Thoracic aorta (tissue), 2 donors: ENCODE measurements at places on chromosomes 3 and 15. TPM values are rescaled to one million over a fixed set of nuclear protein-coding genes. Genes with fewer than 3 reads are reported as not detected.
A peak's percentile ranks its signal among the peaks of the same experiment; 100 is the strongest.

DNA sequence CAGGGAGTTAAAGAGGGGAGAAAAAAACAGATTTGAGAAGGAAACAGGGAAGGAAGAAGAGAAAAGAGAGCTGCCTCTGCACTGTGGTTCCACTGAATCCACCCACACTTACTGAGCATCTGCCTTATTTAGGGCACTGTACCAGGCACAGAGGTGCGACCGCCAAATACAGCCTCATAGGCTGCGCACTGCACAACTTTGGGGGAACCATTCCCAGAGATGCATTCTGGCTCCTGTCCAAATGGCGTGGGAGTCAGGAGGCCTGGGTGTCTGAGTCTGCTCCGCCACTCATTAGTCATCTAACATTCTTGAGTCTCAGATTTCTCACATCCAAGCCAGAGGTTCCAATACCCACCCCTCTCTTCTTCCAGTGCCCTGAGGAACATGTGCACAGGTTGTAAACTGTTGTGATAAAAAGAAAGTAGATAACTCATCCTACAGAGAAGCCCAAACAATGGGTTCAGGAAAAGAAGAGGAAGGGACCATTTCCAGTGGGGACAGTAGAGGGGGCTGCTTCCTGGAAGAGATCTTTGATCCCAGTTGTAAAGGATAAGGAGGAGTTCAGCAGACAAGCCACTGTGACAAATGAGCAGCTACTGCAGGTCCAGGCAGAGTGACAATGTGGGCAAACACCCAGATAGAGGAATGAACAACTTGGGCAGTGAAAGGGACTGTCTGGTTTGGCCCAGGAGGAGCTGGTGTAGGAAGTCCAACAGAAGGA is 254.6 kb downstream of the UACA start:
- H3K4me1 ChIP-seq = peaks cover 27% of the 10 kb centered on the region
- H3K4me3 ChIP-seq = no peak overlapping the region
- no peaks in the 10 kb centered on the region for H3K27me3 ChIP-seq
- no peaks in the 10 kb centered on the region for H3K36me3 ChIP-seq
- no peak for DNase-seq

- no peak for DNase-seq
- no peaks in the 10 kb centered on the region for H3K4me1 ChIP-seq
- no peak overlapping the region for H3K4me3 ChIP-seq
- no peaks in the 10 kb centered on the region for H3K36me3 ChIP-seq
- H3K27me3 ChIP-seq = no peaks in the 10 kb centered on the region
Measured at GRCh38 chr3:166453478-166453877, 616.3 kb upstream of the BCHE start.

GRCh38 chr3:49013738-49014660 is 4.4 kb downstream of the DALRD3 start:
- H3K36me3 ChIP-seq = peaks cover 29% of the 10 kb centered on the region
- H3K27ac ChIP-seq = no peak overlapping the region
- peaks cover 8% of the 10 kb centered on the region for H3K4me1 ChIP-seq
- DNase-seq = no peak
- no peaks in the 10 kb centered on the region for H3K27me3 ChIP-seq

GRCh38 chr15:99435113-99435695 is 130.6 kb upstream of the MEF2A start:
- no peaks in the 10 kb centered on the region for H3K27me3 ChIP-seq
- H3K27ac ChIP-seq = no peak overlapping the region
- no peak for DNase-seq
- no peaks in the 10 kb centered on the region for H3K36me3 ChIP-seq

- H3K4me3 ChIP-seq = peak overlapping the region; percentile 87
- H3K27ac ChIP-seq = no peak overlapping the region
- peaks cover 3% of the 10 kb centered on the region for H3K36me3 ChIP-seq
Measured at GRCh38 chr3:72999951-73000350, 3.3 kb downstream of the PPP4R2 start.

- H3K36me3 ChIP-seq = no peaks in the 10 kb centered on the region
- no peak overlapping the region for H3K4me3 ChIP-seq
- H3K27ac ChIP-seq = no peak overlapping the region
- no peaks in the 10 kb centered on the region for H3K4me1 ChIP-seq
- DNase-seq = no peak
- H3K27me3 ChIP-seq = no peaks in the 10 kb centered on the region
Measured at GRCh38 chr3:54630101-54630623, 297.7 kb downstream of the LRTM1 start.

- no peaks in the 10 kb centered on the region for H3K36me3 ChIP-seq
- H3K4me3 ChIP-seq = no peak overlapping the region
- no peaks in the 10 kb centered on the region for H3K4me1 ChIP-seq
- H3K27ac ChIP-seq = no peak overlapping the region
Measured at GRCh38 chr3:68403741-68404140, 528.6 kb downstream of the TAFA4 start.

- no peaks in the 10 kb centered on the region for H3K4me1 ChIP-seq
- DNase-seq = no peak
- no peak overlapping the region for H3K27ac ChIP-seq
- no peak overlapping the region for H3K4me3 ChIP-seq
- no peaks in the 10 kb centered on the region for H3K36me3 ChIP-seq
- no peaks in the 10 kb centered on the region for H3K27me3 ChIP-seq
Measured at GRCh38 chr15:57647791-57648130, 56.1 kb downstream of the MYZAP start.

- no peak overlapping the region for H3K4me3 ChIP-seq
- no peaks in the 10 kb centered on the region for H3K4me1 ChIP-seq
Measured at GRCh38 chr15:101505610-101506337, 16.3 kb upstream of the PCSK6 start.

DNA sequence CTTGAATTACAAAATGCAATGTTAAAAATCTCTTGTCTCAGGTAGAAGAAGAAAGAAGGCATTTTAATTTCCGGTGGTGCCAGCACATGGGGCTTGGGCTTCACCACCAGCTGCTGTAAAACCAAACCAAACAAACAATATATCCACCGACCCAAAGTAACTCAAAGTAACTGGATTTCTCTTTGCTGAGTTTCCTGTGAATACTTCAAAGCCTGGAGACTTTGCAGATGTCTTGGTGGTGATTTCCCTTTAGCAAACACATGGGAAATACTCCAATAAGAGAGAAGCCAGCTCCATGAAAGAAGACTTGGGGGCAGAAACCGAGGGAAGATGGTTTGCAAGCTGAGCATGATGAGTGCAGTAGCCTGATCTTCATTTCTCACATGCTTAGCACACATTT is 62.6 kb downstream of the EIF4E3 start:
- H3K27ac ChIP-seq = no peak overlapping the region
- H3K36me3 ChIP-seq = no peaks in the 10 kb centered on the region
- H3K27me3 ChIP-seq = no peaks in the 10 kb centered on the region
- H3K4me3 ChIP-seq = no peak overlapping the region
- peaks cover 11% of the 10 kb centered on the region for H3K4me1 ChIP-seq

- no peaks in the 10 kb centered on the region for H3K4me1 ChIP-seq
- no peak overlapping the region for H3K4me3 ChIP-seq
- H3K27me3 ChIP-seq = no peaks in the 10 kb centered on the region
- no peak for DNase-seq
- H3K27ac ChIP-seq = no peak overlapping the region
Measured at GRCh38 chr3:39755100-39755499, 54.3 kb upstream of the MYRIP start.

GRCh38 chr3:149120051-149120972 is 9.1 kb upstream of the HPS3 start:
- no peaks in the 10 kb centered on the region for H3K36me3 ChIP-seq
- no peak overlapping the region for H3K4me3 ChIP-seq
- H3K27ac ChIP-seq = peak overlapping the region; percentile 36
- H3K4me1 ChIP-seq = peaks cover 6% of the 10 kb centered on the region

- H3K4me1 ChIP-seq = peaks cover 45% of the 10 kb centered on the region
- peak overlapping the region; percentile 51 for H3K4me3 ChIP-seq
- no peak for DNase-seq
Measured at GRCh38 chr3:11288021-11288491, 15.9 kb downstream of the ATG7 start.

DNA sequence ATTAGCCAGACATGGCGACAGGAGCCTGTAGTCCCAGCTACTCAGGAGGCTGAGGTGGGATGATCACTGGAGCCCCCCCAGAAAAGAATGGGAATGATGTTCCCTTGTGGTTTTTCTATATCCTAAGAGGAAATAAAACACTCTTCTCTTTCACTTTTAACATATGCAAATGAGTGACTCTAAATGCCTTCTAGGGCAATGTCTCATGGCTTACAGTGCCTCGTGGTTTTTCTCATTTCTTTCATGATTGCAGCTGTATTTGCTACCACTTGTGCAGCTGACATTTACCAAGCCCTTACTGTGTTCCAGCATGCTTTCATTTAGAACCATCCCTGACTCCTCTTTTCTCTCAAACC is 26.4 kb downstream of the STOML1 start:
- H3K27ac ChIP-seq = no peak overlapping the region
- H3K4me3 ChIP-seq = no peak overlapping the region
- no peak for DNase-seq

DNA sequence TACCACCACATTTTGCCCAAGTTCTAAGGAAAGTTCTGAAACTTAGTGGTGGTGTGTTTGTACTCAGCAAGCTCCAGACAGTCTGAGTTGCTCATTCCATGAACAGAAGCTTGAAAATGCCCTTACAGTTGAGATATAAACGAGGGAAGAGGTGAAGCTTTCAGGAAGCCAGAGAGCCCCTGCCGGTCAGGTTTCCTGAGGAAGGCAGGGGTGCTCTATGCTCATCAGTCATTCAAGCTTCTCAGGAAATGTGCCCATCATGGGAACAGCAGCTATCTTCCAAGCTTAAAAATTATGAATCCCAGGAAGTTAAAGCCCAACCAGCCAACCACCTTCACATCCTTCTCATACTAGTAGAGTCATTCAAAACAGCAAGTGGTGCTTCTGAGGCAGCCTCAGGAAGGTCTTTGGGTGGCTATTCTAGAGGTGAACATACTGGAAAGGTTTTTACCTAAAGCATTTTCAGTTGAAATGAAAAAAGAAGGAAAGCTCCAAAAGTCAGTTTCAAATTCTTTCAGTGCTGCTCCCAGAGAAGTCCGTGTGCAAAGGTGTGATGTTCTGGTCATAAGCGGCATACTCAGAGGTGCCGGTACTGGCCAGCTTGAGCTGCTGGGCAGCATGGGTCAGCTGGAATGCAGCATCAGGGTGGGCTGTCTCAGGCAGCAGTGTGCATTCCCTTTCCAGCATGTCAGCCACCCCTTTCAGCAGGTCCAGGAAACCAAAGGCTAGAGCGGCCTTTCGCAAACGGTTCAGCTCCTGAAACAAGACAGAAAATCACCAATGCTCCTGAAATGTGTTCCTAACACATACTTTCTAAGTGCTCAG is 31.8 kb downstream of the INTS14 start:
- no peak for DNase-seq
- H3K27me3 ChIP-seq = no peaks in the 10 kb centered on the region
- no peaks in the 10 kb centered on the region for H3K4me1 ChIP-seq
- no peak overlapping the region for H3K4me3 ChIP-seq

DNA sequence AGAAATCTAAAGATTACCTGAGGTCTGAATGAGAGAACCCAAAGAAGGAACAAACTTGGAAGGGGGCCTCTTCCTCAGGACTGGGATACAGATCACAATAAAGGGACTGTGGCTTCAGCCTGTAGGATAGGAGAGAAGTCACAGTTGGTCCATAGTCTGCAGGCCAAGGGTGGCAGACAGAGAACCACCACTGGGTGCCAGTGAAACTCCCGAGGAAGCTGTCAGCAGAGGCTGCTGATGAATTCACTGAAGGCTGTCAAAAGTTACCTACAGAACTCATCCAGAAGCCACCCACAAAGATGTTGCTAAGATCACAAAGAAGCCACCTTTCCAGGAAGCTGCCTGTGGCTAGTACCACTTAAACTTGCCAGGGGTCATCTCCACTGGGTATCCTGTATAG is 78.5 kb downstream of the TMCO5A start:
- no peaks in the 10 kb centered on the region for H3K27me3 ChIP-seq
- no peak for DNase-seq
- H3K36me3 ChIP-seq = no peaks in the 10 kb centered on the region
- H3K27ac ChIP-seq = no peak overlapping the region

- no peak overlapping the region for H3K27ac ChIP-seq
- H3K4me1 ChIP-seq = no peaks in the 10 kb centered on the region
- H3K27me3 ChIP-seq = no peaks in the 10 kb centered on the region
- no peak overlapping the region for H3K4me3 ChIP-seq
Measured at GRCh38 chr15:79028411-79028964, 62.1 kb downstream of the RASGRF1 start.

OR5K2 gene
- total RNA-seq = not detected

GOLGA6L7 gene
- not detected for total RNA-seq

CHST2 gene
- 11.3 TPM for total RNA-seq

TMEM45A gene
- 21.1 TPM for total RNA-seq

LPCAT4 gene
- total RNA-seq = 20.0 TPM

TTLL13 gene
- total RNA-seq = not detected

SEC22C gene
- 55.0 TPM for total RNA-seq

PEX5L gene
- not detected for total RNA-seq

NOX5 gene
- total RNA-seq = 0.54 TPM
